ENCODE measurements at places on chromosomes 13 and 19. TPM values are rescaled to one million over a fixed set of nuclear protein-coding genes. Genes with fewer than 3 reads are reported as not detected.
A peak's percentile ranks its signal among the peaks of the same experiment; 100 is the strongest.

NRTN gene
- not detected for total RNA-seq

RANBP3 gene
- 63.2 TPM for total RNA-seq

- H3K36me3 ChIP-seq = no peaks in the 10 kb centered on the region
- DNase-seq = peak; percentile 17
Observed at GRCh38 chr19:43789029-43789428, 8.3 kb upstream of the KCNN4 start.

DNA sequence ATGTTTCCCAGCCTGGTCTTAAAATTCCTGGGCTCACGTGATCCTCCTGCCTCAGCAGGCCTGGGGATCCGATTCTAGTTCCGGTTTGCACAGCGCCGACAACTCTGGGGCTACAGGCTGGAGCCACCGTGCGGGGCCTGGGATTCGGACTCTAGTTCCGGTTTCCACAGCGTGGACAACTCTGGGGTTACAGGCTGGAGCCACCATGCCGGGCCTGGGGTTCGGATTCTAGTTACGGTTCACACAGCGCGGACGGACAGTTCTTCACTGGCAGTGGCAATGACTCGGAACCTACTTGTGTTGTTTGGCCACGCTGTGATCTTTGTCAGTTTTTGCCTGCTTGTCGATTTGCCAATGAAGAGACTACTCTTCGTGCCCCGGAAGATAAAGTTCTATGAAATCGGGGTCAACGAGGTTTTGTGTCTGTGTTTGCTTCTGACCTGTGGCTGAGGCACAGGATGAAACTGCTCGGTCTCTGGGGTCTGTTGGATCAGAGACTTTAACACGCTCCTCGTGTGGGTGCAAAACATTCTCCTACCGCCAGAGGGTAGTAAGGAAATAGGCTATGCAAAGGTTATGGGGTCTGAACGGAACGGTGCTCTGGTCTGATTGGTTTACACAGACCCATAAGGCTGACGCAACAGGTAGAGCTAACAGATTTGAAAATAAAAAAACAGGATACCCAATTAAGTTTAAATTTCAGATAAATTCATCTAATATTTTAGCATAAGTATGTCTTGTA, 12.1 kb upstream of the ZSCAN1 start:
- no peaks in the 10 kb centered on the region for H3K4me1 ChIP-seq
- H3K4me3 ChIP-seq = no peak overlapping the region
- no peaks in the 10 kb centered on the region for H3K36me3 ChIP-seq
- H3K27ac ChIP-seq = no peak overlapping the region

DNA sequence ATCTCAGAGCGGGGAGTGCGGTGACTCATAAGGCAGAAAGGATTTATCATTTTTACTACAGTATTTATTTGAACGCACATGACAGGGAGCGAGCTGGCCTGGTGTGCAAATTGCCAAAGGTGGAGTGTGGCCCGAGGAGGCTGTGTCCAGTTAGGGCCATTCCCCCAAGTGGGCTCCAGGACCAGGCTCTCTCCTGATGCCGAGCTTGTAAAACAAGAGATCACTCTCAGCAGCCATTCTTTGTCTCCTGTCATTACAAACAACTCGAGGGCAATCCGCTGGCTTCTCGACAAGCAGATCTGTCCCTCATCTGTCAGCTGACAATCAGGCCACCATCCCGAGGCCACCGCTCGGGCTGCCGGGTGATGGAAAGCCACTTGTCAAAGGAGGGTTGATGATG, 418.9 kb downstream of the ZNF536 start:
- H3K36me3 ChIP-seq = no peaks in the 10 kb centered on the region
- no peaks in the 10 kb centered on the region for H3K27me3 ChIP-seq
- no peak for DNase-seq
- H3K4me3 ChIP-seq = no peak overlapping the region

GRCh38 chr13:100361504-100361903, 227.1 kb downstream of the GGACT start:
- no peak overlapping the region for H3K4me3 ChIP-seq
- no peak for DNase-seq
- no peaks in the 10 kb centered on the region for H3K4me1 ChIP-seq
- H3K27me3 ChIP-seq = no peaks in the 10 kb centered on the region

- no peaks in the 10 kb centered on the region for H3K4me1 ChIP-seq
- no peak overlapping the region for H3K27ac ChIP-seq
- no peak for DNase-seq
Observed at GRCh38 chr19:48698046-48698445, 2.3 kb downstream of the FUT2 start.

- no peak overlapping the region for H3K27ac ChIP-seq
- no peaks in the 10 kb centered on the region for H3K36me3 ChIP-seq
- H3K4me3 ChIP-seq = no peak overlapping the region
- no peaks in the 10 kb centered on the region for H3K27me3 ChIP-seq
Observed at GRCh38 chr13:95535243-95535642, 17.3 kb upstream of the CLDN10 start.

DNA sequence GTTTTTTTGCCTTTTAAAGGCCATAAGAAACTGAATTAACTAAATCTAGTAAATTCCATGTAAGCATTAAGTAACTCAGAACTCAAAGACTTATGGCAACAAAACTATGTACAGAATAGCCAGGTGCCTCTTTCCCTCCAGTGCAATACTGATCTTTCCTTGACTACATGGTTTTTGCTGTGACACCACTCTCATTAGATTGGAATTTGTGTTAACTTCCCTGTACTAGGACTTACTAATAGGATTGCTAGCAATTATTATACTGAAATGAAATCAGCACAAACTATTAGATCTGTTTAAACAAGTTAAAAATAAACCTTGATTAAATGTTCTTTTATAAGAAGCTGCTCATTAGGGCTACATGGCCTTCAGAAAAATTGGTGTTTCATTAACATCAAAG, 96.3 kb downstream of the DACH1 start:
- no peaks in the 10 kb centered on the region for H3K4me1 ChIP-seq

Data from aorta (tissue), 5 donors.